Aorta (tissue), 5 donors: ENCODE measurements at places on chromosomes 4 and X.

GRCh38 chr4:28868841-28869240, 1851.3 kb upstream of the PCDH7 start:
- no peak for DNase-seq

- DNase-seq: no peak
These were observed 88.4 kb upstream of the STIM2 start for GRCh38 chr4:26772096-26772873.

DNA sequence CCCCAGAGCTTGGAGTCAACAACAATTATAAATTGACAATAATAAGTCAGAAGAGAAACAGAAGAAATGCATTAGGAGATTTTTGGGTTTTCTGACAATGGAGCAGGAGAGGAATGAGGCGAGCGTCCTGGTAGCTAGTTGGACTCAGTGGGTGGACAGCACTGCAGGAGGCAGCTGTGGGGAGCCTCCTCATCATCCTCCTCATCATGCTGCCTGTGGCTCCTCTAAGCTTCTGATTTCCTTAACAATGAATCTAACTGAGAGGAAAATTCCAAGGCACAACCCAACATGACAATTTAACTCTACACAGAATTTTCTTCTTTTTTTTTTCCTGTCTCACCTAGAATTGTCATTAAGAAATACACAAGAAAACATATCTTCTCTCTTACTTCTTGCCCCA, 357.1 kb upstream of the NOCT start:
- no peak for DNase-seq

DNA sequence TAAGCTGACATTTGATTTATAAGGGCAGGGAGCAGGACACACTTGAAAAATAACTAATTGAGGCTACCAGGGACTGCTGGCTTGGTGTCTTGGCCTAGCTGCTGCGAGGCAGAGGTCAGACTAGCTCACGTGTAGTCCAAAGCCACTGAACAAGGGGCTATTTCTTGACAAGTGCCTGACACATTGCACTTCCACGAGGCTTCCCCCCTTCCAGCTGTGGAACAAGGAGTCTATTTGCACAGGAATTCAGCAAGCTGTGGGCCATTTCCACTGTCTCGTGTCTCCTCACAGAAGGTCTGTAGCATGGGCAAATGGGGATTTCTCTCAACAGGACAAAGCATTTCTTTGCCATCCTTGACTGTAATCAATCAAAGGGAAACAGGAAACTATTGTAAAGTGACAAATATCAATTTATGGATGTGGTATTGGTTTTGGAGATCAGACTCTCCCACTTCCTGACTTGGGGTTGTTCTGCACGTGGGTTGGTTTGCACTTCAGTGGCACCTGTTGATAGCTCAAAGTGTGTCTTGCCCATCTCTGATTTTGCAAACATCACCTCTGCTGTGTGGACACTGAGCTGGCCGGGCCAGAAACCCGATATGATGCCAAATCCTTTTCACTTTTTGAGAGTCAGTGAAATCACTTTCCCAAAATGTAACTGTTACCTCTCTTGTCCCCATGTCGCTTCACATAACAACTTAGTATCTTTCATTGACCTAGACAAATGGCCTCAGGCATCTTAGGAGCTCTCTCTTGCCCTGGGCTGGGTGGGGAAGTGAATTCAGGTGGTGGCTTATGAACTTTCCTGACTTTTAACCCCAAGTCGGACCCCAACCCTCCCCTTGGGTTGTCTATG, 107.4 kb upstream of the MAMLD1 start:
- DNase-seq: no peak

DNA sequence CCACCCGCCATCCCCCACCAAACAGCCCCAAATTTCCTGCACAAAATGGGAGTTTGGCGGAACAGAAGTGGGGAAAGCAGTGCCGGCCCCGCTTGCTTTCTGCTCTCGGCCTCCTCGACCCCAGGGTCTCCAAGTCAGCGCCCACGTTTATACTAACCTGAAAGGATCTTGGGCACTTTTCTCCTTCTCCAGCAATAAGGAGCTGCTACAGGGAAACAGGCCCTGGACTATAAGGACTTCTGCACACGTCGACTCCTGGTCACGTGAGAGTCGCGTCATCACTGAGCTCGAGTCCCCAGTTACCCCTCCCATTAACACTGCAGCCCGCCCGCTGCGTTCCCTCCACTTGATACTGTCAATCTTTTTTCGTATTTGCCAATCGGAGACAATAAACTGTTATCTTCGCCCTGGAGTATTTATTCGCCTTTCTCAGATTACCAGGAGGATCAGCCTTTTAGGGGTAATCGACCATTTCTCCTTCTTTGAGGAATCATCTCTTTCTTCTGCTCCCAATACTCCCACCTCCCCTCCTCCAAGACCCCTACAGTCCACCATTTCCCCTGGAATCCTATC, at the start of gene TCEAL8:
TSS of gene TCEAL8 (minus strand) at position 235 of the 573 bp plus-strand sequence. CDS start 1,176 bp downstream, outside the sequence.
- DNase-seq: peak; percentile 90

GRCh38 chr4:115110191-115111181, 2.9 kb downstream of the NDST4 start:
- DNase-seq: no peak

DNA sequence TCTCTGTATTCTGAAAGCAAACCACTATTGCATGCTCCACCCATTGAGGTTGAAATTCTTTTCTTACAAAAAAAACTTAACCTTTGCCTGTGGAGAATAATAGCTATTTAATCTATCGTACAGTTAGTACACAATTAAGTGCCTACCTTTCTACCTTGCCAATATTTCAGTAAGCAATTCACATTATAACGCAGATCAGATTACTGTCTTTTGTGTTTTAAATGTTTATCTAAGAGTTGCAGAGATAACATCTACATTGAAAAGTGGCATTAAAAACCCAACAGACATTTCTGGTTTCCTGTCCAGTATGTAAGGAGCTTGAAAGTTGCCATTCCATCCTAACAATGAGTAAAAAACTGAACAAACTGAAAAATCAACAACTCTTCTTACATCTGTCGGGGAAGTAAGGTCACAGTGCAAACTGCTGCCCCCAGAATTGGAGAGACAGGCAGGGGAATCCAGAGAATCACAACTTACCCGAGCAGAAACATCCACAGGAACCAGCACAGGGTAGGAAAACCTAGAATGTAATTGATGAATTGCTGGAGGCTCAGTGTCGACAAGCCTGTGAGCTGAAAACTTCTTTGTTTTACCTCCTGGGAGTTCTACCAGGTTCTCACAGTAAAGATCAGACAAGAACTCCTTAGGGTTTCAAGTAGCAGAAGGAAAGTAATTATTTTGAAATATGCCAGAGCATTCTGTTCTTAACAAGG, 27.3 kb upstream of the ACSL4 start:
- DNase-seq: no peak

- no peak for DNase-seq
These were observed 117.5 kb downstream of the SORCS2 start for GRCh38 chr4:7309636-7310390.

- DNase-seq: no peak
These were observed 144.6 kb upstream of the IGFBP7 start for GRCh38 chr4:57254754-57255153.

GRCh38 chr4:7238300-7238960, 46.1 kb downstream of the SORCS2 start:
- DNase-seq: no peak

DNA sequence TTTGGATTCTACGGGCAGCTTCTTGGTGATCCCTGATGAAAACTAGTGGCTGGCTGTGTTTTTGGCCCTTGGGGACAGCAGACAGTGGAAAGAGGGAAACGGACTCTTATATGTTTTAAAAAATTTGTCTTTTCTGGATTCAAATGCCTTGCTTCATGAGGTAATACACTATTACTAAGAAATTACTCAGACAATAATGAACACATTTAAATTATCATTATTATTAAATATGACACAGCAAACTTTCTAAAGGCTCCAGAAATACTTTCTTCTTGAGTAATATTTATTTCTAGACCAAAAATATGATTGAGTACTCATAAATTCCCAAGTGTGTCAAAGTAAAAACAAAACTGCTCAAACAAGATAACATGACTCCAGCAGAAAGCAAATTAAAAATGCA, 520.7 kb upstream of the AADAT start:
- no peak for DNase-seq

- no peak for DNase-seq
These were observed 101.8 kb downstream of the PJA1 start for GRCh38 chrX:69063486-69063885.

DNA sequence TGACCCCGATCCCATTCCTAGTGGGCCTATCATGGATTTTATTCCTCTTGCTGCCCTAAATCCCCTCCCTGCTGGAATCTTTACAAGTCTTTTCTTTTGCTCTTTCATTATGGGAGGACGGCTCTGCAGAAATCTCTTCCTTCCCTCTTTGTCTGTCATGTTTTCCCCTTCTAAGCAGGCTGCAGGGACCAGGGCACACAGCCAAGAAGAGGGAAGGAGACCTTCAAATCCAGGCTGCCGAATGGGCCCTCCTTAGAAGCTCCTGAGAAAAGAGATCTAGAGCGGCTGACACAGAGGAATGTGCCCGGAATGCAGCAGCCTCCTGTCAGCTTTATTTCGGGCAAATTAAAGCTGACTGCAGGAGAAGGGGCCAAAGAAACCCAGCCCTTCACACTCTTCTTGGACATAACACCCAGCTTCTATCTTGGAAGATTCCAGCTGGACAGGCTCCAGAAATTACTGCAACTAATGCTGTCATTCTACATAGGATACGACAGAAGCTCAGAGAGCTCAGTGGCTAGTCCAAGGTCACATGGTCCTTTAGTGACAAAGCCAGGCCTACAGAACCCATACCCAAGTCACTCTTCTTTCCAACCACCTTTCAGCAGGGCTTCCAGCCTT, 187.8 kb upstream of the NHS start:
- DNase-seq: no peak

DNA sequence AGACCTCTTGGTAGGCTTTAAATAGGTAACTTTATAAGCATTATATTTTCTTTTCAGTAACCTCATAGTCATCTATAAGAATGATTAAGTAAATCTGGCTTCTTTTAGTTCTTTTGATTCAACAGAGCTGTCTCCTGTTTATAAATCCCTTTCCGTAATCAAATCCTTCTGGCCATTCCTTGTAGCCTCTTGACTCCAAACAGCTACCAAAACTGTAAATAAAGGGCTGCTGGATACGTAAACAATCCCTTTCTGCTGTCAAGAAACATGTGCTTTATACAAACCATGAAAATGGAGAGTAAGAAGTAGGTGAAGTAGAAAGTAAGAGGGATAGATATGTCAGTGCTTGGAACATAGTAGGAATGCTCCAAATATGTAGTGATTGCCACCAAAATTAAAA, 183.2 kb upstream of the CASK start:
- no peak for DNase-seq

DNA sequence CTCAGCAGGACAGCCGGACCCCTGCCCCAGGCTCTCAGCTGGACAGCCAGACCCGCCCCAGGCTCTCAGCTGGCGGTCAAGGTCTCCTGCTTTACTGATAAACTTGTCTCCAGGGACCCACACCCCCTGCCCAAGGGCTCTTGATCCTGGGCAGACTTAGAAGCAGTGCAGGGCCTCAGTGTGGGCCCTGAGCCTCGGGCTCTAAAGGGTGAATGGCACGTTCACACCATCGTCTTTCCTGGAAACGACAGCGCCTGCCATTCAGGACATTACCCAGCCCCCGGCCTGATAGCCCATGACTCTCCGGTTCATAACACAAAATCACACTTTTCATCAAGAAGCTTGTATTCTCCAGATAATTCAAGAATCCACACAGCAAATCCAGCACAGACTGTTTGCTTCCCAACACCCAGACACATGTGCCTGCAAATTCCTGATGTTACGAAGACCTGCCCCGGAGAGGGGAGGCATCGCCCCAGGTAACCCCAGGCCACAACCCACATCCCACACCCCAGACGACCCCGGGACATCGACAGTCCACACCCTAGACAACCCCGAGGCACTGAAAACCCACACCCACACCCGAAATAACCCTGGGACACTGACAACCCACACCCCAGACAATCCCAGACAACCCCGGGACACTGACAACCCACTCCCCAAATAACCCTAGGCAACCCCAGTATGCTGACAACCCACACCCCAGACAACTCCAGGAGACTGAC, 136.8 kb downstream of the FAM53A start:
- no peak for DNase-seq

GRCh38 chr4:123348946-123349345, 47.6 kb upstream of the SPRY1 start:
- DNase-seq: no peak

GRCh38 chrX:47817421-47817820, 19.3 kb upstream of the ZNF81 start:
- no peak for DNase-seq

GRCh38 chr4:78691334-78691754, 84.8 kb upstream of the BMP2K start:
- DNase-seq: no peak

GRCh38 chr4:83658806-83659205, 122.9 kb downstream of the GPAT3 start:
- DNase-seq: no peak

GRCh38 chr4:7822877-7823276, 116.8 kb downstream of the AFAP1 start:
- no peak for DNase-seq

DNA sequence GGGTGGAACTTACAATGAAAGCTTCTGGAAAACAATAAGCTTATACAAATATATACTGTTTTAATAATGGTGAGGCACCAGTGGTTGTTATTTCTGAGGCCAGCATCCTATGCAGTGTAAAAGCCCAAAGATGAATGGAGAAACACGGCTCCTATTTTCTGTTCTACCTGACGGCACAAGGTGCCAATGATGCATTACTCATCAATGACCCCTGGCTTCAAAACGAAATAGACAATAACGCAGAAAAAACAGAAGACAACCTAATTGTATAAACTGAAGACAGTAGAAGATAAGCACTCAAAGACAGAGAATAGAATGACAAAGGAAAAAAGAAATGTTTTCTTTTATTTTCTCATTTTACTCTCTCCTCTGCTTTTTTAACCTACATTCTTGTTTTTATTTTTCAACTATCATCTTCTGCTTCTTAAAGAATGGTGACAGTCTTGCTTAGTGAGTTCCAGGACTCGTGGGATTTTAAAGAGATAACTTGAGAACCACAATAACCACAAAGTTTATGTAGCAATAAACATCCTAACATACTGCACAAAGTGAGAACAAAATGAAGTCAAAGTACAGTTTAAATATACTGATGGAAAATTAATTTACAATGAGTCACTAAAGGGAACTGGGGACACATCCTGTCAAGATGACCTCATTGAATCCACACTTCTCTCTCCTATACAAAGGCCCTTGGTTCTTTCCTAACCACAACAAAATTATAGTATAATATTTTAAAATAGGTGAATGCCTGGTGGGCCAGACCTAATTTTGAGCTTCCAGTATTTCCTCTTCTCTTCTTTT, 169.8 kb downstream of the BTC start:
- no peak for DNase-seq

DNA sequence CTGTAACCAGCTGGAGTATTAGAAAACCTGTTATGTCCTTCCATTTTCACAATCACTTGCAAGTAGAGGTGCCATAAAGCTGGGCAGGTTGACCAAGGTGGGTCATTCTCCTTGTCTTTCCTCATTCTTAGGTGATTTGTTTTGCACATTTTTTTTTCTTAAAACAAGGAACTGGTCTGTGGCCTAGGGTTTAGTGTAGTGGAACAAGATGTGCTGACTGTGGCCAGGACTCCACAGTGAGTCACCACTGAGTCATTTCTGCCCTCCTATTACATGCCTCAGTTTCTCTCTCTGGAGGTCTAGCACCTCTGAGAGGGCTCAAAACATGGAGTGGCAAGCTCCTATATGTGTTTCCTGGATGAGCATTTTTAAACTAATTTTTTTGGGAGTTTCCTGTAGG, 355.9 kb downstream of the GPM6A start:
- no peak for DNase-seq

- DNase-seq: no peak
These were observed 45.2 kb downstream of the PHKA2 start for GRCh38 chrX:18938710-18939109.

GRCh38 chr4:80074069-80074468, 1.0 kb upstream of the ANTXR2 start:
- no peak for DNase-seq

GRCh38 chrX:111265486-111265885, 4.8 kb downstream of the CAPN6 start:
- no peak for DNase-seq
